AG04449 (cell line): ENCODE measurements at places on chromosomes 6 and 20.
A peak's percentile ranks its signal among the peaks of the same experiment; 100 is the strongest.

GRCh38 chr6:6806844-6807518, 218.5 kb downstream of the LY86 start:
- no peak for DNase-seq

- DNase-seq: no peak
Observed at GRCh38 chr6:130113201-130113710, 94.9 kb downstream of the L3MBTL3 start.

GRCh38 chr20:8399947-8400346, 267.9 kb downstream of the PLCB1 start:
- no peak for DNase-seq

DNA sequence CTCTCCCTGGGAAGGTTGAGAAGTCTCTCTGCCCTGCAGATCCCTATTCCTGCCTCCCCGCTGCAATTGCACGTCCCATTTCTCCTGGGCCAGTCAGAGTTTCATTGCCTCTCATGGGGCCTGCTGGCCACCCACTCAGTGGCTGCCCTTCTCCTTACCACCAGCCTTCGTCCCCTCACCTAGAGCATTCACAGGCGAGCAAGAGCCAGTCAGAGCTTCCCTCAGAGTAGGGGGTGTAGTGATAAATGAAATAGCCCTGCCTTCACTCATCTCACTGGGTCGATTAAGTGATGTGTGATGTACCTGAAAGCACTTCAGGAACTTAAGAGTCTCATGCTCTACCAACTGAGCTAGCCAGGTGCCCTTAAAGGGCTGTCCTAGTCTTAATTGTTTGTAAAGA, 52.0 kb upstream of the FANCE start:
- DNase-seq: no peak

GRCh38 chr6:73579851-73580246, 59.0 kb upstream of the EEF1A1 start:
- peak; percentile 72 for DNase-seq

GRCh38 chr20:17960927-17961586, 7.5 kb downstream of the SNX5 start:
- DNase-seq: no peak

DNA sequence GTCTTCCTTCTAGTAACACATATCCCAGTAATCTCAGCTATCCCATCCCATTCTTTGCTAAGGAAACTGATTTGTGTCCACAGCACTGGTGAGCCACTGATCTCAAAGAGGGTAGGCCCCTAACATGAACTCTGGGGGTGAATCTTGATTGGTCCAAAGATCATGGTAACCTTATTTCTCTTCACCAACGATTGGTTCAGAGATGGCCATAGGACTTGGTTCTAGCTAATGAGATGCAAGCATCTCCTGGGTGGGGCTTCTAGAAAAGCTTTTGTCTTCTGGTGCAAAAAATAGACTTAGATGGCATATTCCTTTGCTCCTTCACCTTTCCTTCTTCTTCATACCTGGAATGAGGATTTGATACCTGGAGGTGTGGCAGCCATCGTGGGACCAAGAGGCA, 43.8 kb upstream of the SIRPA start:
- DNase-seq: no peak

- DNase-seq: no peak
Observed at GRCh38 chr6:28789553-28790083, 134.2 kb downstream of the TRIM27 start.

DNA sequence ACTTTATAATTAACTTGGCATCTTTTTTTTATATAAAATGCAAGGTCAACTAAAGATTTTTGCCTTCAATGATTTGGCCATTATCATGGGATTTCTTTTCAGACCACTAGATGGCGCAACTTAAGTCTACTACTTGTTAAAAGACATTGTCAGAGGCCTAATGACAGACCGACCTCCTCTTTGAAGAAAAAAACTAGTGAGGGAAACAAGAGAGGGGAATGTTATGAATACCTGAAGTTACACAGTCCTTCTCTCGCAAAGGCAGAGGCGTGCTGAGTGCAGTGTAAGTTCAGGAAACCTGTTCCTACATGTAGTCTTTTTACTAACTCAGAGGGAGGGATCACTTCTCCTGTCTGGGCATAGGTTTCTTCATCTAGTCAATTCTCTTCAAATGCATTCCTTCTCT, 9.3 kb downstream of the TRAPPC3L start:
- no peak for DNase-seq

DNA sequence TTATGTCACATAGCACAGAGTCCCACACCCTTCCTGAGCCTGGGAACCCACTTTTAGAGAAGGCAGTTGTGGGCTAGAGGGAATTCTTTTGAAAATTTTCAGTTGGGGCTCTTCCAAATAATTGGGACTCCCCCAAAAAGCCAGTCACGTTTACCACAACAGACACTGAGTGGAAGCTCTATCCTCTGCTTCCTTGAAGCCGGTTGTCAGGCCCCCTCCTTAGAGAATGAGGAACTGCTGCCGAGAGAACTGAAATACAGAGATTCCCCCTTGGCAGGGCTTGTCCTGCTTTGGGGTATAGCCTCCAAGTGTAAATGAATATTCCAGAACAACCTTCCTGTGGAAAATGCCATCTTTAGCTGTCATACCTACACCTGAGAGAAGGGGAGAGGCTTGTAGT, 2.7 kb upstream of the JAG1 start:
- no peak for DNase-seq

- no peak for DNase-seq
Observed at GRCh38 chr6:22237526-22237925, 59.3 kb downstream of the PRL start.

- DNase-seq: no peak
Observed at GRCh38 chr6:136524936-136525413, 25.2 kb downstream of the MAP7 start.

GRCh38 chr6:42845327-42845694, 34.1 kb upstream of the RPL7L1 start:
- DNase-seq: no peak

- DNase-seq: no peak
Observed at GRCh38 chr6:156949376-156949775, 172.2 kb downstream of the ARID1B start.

DNA sequence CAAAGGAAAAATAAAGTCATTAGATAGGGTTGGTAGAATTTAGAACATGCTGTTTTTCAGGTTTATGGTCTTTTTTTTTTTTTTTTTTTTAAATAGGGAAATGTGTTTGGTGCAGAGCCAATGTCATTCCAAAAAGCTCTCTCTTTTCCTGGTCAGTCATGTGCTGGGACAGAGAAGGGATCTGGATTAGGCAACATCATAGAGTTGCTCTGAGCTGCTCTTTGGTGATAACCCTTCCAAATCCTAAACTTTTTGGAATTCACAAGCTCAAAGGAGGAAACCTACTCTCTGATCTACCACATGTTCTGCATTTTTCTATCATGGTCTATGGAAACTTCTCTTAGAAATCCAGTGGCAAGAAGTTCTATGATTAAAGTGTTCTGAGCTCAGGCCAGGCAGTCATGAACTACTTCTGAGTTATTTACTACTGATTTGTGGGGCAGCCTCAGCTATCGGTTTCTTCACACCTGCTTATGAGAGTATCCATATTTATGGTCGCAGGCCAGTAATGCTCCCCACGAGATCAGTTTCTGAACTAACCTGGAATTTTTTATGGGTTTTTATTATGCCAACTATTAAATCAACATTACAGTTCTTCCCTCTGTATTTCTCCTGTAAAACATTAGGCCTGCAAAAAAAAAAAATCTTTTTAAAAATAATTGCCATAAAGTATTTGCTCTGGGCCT, 4.8 kb downstream of the EDN1 start:
- DNase-seq: no peak

DNA sequence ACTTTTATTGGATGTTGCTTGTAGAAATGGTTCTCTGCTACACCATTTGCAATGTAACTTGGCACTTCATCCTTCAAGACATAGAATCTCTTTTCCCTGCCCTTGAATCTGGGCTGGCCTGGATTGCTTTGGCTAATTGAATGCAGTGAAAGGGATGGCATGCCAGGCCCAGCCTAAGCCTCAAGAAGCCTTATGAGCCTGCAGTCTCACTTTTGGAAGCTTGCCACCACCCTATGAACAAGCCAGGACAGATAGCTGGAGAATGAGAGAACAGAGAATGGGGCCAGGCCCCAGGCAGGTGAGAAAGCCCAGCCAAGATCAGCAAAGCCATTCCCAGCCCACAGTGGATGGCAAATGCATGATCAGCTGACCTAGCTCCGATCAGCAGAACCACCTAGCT, 350.7 kb upstream of the RNF24 start:
- no peak for DNase-seq

- no peak for DNase-seq
Observed at GRCh38 chr6:101640131-101640530, 246.6 kb downstream of the GRIK2 start.

DNA sequence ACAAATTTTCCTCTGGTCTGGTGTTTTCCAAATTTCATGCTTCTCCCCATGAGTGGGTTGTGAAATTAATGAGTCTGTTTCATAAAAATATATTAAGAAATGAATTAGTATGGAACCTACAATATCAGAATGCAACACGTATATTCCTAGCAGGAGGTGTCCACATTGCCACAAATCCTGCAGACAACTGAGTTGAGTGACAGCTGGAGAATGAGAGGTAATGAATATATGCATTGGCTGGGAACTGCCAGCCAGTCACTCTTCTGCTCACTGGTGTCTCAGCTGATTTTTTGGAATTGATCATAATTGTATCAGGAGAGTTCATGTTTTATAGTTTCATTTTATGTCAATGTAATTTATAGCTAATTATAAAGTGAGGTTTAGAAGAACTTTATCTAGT, 6.3 kb upstream of the ARFGEF3 start:
- DNase-seq: no peak
